Activated T-helper 1 cell treated with anti-CD3 and anti-CD28 coated beads, Interleukin-12 subunit alpha, Interleukin-12 subunit beta, Interleukin-2, Interleukin-4 antibody, amounts not matched to agents 30 ng/mL and 10 ng/mL and 1 ng/mL, durations not matched to agents 14 hours and 24 hours and 36 hours (primary cell): ENCODE measurements at places on chromosomes 5 and 9. TPM values are rescaled to one million over a fixed set of nuclear protein-coding genes. Genes with fewer than 3 reads are reported as not detected.

- H3K27me3 ChIP-seq: peaks cover 24% of the 10 kb centered on the region
- H3K27ac ChIP-seq: no peak within 1 kb of the TSS
- H3K36me3 ChIP-seq: no peaks in the 10 kb centered on the region
- no peak for DNase-seq
- no peaks in the 10 kb centered on the region for H3K4me1 ChIP-seq
These were observed at the start of gene STK32A for GRCh38 chr5:147234825-147235635. Gene STK32A (plus strand): TSS chr5:147235026. CDS start chr5:147239635, 4,609 bp downstream.

- DNase-seq: no peak
- H3K36me3 ChIP-seq: no peaks in the 10 kb centered on the region
- H3K27me3 ChIP-seq: peaks cover 50% of the 10 kb centered on the region
- no peak overlapping the region for H3K27ac ChIP-seq
- H3K4me1 ChIP-seq: peaks cover 21% of the 10 kb centered on the region
These were observed 115.7 kb downstream of the UGCG start for GRCh38 chr9:112012026-112012902.

Gene PBX3
- total RNA-seq: 24.2 and 30.1 TPM in 2 replicates

GRCh38 chr5:50663636-50664035, 2.8 kb upstream of the PARP8 start:
- peaks cover 5% of the 10 kb centered on the region for H3K36me3 ChIP-seq
- no peak overlapping the region for H3K27ac ChIP-seq
- DNase-seq: no peak
- H3K4me1 ChIP-seq: peaks cover 21% of the 10 kb centered on the region
- H3K27me3 ChIP-seq: no peaks in the 10 kb centered on the region
